ENCODE measurements at places on chromosomes 5 and 9. TPM values are rescaled to one million over a fixed set of nuclear protein-coding genes. Genes with fewer than 3 reads are reported as not detected.

The PLEKHG4B gene
- 15.0 TPM for total RNA-seq

The GPX8 gene
- 18.8 TPM for total RNA-seq

GRCh38 chr5:175862131-175863012, 9.0 kb upstream of the CPLX2 start:
- no peak overlapping the region for H3K27ac ChIP-seq
- no peaks in the 10 kb centered on the region for H3K4me1 ChIP-seq
- H3K27me3 ChIP-seq: no peaks in the 10 kb centered on the region
- no peak for DNase-seq
- H3K4me3 ChIP-seq: no peak overlapping the region

DNA sequence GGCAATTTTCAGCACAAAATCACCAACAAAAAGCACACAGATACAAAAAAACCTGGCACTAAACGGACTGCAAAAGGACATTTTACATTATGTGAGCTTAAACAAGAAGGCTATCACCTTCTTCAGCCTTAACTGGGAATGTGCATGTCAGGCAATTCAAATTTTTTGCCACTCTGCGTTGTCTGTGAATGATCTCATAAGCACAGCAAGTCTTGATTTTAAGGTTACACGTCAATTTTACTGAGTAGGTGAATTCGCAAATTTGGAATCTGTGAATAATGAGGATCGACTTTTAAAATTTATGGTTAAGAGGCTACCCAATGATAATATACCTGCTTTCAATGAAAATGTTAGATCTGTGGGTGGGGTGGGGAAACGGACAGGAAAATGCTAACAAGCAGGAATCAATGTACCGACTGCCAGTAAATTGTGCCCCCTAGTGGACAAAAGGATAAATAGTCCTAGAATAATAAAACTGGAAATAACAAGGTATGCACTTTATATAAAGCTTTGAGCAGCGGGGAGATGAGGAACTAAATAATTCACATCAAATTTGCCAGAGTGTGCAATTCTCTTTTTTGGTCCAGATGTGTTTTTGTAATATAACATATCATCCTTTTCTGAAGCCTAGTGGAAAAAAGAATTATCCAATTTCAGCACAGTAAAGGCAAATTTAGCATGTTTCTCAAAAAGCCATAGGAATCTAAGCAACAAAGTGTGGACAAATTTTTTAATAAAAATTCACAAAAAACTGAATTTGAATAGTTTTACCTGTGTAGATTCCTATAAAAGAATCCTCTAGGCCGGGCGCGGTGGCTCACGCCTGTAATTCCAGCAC, 20.5 kb downstream of the EQTN start:
- H3K4me3 ChIP-seq: no peak overlapping the region
- H3K27ac ChIP-seq: no peak overlapping the region
- no peaks in the 10 kb centered on the region for H3K4me1 ChIP-seq
- no peaks in the 10 kb centered on the region for H3K27me3 ChIP-seq
- no peaks in the 10 kb centered on the region for H3K36me3 ChIP-seq

The CCNJL gene
- 16.5 TPM for total RNA-seq

Measured in Caco-2 (cell line).